ENCODE measurements at places on chromosomes 12 and 14. TPM values are rescaled to one million over a fixed set of nuclear protein-coding genes. Genes with fewer than 3 reads are reported as not detected.

DNA sequence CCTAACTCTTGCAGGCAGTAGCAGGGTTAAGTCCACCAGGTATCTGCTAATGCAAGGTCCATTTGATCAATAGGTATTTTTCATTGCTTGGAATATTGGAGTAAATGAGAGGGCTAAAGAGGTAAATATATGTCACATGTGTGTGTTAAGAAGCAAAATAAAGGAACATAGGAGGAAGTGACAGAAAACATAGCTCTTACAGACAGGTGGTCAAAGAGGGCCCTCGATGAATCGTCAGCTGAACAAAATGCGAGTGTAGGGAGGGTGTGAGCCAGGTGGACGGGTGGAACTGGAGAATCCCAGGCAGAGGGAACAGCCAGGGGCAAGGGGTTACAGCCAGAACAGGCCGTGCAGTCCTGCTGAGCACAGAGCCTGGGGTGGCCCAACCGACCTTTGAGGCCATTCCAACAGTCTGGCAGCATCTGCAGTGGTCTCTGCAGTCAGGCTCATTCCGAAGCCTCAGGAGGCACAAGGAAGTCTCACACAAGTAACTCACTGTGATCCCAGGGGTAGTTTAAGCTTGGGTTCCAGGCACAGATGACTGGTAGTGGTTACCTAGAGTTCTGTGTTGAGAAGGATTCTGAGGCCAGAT is 43.2 kb downstream of the CCDC88C start:
- no peak for DNase-seq

- DNase-seq: no peak
Observed at GRCh38 chr14:105323663-105324062, 9.1 kb downstream of the PACS2 start.

- peak; percentile 68 for DNase-seq
Observed at GRCh38 chr12:47852096-47852571, 32.4 kb upstream of the HDAC7 start.

GRCh38 chr14:28831126-28831525 is 64.5 kb downstream of the FOXG1 start:
- DNase-seq: peak; percentile 12

- DNase-seq: no peak
Observed at GRCh38 chr14:99224116-99224910, 47.7 kb downstream of the BCL11B start.

DNA sequence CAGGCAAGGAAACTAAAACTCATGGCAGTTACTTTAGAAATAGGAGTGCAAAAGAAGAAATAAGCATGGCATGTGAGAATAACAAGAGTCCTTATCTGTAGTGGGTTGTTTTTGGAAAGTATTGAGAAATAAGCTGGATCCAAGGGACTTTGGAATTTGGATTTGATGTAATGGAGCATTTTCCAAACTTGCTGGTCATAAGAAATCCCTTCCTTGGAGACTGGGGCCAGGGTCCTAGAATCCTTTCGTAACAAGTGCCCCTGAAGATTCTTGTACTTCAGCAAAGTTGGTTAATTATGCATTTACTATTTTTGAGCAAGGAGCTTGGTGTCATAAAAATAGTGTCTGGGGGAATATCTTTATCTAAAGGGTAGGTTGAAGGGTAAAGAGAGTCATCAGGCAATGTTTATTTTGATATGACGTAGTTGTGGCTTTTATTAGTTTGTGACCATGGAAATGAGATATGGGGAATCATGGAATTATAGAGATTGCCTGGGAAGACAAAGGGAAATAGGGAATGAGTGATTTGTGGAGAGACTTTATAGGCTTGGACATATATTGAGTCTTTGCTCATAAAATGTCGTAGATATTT is 53.9 kb downstream of the WNK1 start:
- DNase-seq: peak; percentile 75

- DNase-seq: no peak
Observed at GRCh38 chr14:66508547-66508845, 549 bp downstream of the GPHN start.

The IGF1 gene
- total RNA-seq: under 0.01 TPM

DNA sequence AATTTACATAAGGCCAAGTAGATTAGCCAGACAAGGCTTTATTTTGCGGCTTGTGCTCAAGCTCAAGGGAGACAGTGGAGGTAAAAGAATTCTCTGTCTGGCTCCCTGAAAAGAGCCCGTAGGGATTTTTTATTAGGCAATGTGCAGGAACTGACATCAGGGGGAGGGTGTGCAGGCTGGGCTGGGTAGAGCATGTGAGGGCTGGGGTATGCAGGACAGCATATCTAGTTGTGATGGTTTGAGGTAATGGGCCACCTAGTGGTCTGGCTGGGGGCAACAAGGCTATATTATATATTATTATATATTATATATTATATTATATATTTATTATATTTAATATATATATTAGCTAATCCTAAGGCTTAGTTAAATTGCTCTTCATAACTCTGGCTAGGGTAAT is 102.1 kb downstream of the TMEM117 start:
- peak; percentile 8 for DNase-seq

GRCh38 chr14:103693515-103693914 is 21.7 kb downstream of the XRCC3 start:
- DNase-seq: no peak

The NR2C1 gene
- 19.0 TPM for total RNA-seq

DNA sequence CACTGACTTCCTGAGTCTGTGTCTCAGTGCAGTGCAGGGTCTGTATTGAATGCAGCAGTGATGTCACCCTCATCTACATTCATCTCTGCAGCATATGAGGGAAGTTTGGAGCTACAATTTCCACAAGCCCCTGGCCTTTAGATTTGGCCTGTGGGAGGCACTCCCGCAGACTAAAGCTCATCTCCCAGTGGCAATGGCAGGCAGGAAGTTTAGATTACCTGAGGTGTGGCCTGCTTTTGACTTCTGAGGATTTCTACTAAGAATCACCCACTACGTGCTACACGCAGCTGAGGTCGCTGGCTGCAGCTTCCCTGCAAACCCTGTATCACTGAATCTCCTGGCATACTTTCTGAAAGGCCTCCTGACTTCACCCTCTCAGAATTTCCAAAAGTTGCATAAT is 202.2 kb upstream of the PRKD1 start:
- no peak for DNase-seq

The TEX22 gene
- total RNA-seq: 0.32 TPM

The PPP4R4 gene
- total RNA-seq: under 0.01 TPM

DNA sequence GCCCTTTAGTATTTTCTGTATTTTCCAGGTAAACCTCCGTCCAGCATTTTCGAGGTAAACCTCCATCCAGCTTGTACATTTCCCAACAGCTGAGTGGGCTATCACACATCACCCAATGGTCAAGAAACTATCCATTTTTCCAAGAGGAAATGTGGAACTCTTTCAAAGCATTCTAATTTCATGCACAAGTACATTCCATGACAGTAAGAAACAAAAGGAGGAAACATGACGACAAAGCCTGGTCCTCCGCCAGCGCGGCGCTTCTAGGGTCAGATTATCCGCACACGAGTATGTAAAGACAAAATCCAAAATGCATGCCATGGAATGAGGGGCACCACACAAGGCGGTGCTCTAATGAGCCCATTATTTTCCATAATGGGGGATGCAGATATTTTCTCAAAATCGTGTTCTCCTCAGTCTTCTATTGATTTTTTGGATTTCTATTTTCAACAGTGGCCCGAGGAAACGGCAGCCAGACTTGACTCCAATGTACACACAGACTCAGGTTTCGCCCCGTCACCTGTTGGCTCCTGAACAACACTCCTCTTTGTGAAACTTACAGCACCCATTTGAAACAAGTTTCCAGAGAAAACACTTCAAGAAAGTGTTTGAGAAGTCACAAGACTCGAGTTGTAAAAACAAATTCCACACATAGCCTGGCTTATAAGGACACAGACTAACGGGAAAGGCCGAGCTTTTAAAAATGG is 107.4 kb downstream of the PRICKLE1 start:
- DNase-seq: peak; percentile 45

The SPTB gene
- total RNA-seq: under 0.01 TPM

The NANOG gene
- not detected for total RNA-seq

The C1S gene
- 146 TPM for total RNA-seq

- DNase-seq: peak; percentile 13
Observed at GRCh38 chr12:56377310-56377988, 14.8 kb upstream of the APOF start.

GRCh38 chr14:51336734-51337133 is 96.7 kb downstream of the TMX1 start:
- no peak for DNase-seq

- DNase-seq: peak; percentile 65
Observed at GRCh38 chr12:128069359-128069997, 197.5 kb upstream of the TMEM132C start.

The CHPT1 gene
- 24.8 TPM for total RNA-seq

DNA sequence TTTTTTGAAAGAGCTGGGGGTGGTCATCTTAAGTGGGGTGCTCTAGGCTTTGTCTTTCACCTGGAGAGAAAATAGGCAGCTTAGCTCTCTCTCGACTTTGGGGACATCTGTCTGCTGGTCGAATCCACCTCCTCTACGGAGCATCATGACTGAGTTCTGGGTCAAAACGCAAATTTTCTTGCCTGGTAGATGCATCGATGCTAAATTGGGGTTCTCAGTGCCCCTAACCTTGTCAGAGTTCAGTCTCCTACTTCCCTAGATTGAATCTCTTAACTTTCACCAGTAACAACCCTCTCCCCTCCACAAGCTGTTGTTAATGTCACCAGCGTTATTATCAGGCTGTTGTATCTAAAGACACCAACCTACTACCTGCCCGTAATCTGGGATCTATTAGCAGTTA is 682 bp downstream of the FLRT2 start:
- DNase-seq: no peak

The PRR4 gene
- total RNA-seq: 3.5 TPM

DNA sequence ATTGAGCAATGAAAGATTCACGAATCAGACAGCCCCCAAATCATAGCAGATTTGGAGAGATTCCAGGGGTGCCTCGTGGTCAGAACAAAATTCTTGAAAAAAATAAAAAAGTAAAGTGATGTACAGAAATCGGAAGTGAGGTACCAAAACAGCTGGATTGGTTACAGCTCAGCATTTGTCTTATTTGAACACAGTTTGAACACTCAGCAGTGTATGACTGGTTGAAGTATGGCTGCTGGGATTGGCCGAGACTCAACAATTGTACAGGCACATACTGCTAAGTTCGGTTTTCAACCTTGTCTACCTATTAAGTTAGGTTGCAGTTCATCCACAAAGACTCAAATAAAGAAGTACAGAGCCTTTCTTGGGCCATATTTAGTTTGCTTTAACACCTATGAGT is 865.4 kb upstream of the TMEM132C start:
- DNase-seq: no peak

The CLMN gene
- 0.43 TPM for total RNA-seq

The SLC24A4 gene
- total RNA-seq: not detected

DNA sequence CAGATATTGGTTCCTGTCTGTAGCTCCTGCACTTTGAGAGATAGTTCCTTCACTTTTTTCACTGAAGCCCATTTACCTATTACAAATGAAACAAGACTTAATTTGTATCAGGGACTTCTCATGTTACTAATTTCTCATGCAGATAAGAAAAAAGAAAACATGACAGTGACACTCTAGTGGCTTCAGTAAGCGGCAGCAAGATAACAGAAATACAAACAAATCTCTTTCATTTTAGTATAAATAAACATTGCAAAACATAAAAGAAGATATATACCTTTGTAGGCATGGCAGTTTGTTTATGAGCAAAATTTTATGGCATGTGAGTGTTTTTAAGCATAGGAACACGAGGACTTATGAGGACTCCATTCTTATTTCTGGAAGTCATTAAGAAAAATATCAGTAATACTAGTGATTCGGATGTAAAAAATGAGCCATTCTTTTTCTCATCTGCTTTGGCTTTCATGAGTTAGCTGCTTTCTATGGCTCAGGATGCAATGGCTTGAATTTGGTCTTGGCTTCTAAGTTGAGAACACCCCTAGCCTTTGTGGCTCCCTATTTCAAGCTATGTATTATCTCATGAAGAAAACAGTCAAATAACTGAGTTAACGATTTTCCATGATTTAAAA is 310.1 kb upstream of the RGS6 start:
- DNase-seq: peak; percentile 34

GRCh38 chr14:33643426-33644181 is 307.3 kb downstream of the EGLN3 start:
- DNase-seq: no peak

DNA sequence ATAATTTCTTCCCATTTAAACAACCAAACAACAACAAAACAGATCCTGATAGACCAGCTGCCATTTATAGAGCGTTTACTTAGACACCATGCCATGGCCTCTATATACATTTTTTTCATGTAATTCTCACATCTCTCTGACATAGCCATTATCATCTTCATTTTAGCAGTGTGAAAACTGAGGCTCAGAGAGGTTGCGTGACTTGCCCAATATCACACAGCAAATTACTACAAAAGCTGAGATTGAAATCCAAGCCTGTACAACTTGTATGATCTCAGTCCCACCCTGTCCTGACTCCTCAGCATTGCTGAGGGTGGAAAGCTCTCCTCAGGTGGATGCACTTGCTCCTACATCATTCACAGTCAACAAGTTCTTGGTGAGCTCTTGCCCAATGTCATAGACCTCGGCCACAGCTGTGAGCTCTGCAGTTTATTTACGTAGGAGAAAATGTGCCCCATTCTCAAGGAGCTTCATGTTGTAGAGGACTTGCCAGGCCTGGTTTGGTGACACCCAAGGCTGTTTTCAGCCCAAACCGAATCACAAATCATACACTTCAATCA is 55.5 kb downstream of the CRACR2A start:
- DNase-seq: peak; percentile 11

- DNase-seq: peak; percentile 11
Observed at GRCh38 chr12:52380271-52380694, 5.2 kb downstream of the KRT84 start.

The AACS gene
- 42.5 TPM for total RNA-seq

The NKX2-8 gene
- total RNA-seq: not detected

DNA sequence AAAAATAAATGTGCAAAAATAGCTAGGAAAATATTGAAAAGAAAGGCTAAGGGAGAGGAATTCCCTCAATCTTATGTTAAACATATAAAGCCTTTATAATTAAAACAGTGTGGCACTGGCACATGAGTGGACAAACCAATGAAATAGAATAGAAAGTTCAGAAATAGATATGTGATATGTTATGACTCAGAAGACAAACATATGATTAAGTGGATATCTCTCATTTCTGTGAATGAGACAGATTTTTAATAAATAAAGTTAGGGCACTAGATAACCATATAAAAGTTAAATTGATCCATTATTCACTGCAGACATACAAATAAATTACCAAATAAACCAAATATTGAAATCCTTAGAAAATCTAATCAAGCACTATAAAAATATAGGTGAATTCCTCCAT is 73.0 kb downstream of the ALG10B start:
- DNase-seq: no peak

The GLIPR1L2 gene
- 0.43 TPM for total RNA-seq

Data from fibroblast of villous mesenchyme (primary cell).